ENCODE measurements at places on chromosomes 16 and 17.
A peak's percentile ranks its signal among the peaks of the same experiment; 100 is the strongest.

DNA sequence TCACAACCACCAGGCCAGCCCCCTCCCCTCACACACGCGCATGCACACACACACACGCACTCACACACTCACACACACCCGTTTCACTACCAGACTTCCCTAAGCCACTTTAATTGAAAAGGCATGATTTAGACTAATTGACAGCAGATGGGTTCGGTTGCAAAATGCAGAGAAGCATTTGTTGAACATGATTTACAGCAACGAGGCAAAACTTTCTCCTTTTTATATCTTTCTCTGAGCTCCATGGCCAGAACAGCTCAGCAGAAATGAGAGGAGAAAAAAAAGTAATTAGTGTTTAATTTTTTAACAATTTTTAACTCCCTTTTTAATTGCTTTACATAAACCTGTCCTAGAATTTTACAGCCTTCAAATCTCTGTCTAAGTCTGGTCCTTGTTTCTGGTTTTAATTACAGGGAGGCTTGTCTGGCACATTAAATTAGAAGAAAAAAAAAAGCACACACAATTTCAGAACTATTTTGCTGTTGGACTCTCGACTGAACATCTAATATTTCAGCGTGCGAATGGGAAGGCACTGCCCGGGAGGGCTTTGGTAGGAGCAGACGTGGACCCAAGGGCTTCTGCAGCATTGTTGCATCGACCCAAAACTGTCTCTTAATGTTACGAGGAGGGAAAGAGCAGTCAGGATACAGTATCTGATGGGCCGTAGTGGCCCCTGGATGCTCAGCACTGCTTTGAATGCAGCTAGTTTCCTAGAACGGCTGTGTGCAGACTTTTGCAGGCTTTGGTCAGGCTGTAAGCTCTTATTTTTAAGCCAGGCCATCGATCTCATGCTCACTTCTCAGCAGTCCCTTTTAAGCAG is 255.9 kb downstream of the SOX9 start:
- no peak for DNase-seq

GRCh38 chr17:29434550-29434949 is 44.4 kb downstream of the TAOK1 start:
- DNase-seq: no peak

DNA sequence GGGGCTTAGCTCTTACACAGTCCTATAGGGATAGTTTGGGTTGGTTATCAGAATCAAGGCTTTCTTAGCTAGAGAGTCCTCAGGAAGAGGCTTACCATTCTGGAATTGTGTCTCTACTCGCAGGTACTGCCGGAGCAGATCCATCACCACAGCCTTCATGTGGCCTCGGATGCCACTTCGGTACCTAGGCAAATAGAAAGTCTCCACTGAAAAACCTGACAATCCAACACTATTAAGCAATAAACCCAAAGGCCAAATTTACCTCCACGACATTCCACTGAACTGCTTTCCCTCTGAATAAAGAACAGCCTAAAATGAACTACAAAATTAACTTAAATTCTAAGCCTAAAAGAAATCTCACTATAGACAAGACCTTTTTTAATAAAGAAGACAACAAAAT is 135.4 kb upstream of the C17orf78 start:
- no peak for DNase-seq

DNA sequence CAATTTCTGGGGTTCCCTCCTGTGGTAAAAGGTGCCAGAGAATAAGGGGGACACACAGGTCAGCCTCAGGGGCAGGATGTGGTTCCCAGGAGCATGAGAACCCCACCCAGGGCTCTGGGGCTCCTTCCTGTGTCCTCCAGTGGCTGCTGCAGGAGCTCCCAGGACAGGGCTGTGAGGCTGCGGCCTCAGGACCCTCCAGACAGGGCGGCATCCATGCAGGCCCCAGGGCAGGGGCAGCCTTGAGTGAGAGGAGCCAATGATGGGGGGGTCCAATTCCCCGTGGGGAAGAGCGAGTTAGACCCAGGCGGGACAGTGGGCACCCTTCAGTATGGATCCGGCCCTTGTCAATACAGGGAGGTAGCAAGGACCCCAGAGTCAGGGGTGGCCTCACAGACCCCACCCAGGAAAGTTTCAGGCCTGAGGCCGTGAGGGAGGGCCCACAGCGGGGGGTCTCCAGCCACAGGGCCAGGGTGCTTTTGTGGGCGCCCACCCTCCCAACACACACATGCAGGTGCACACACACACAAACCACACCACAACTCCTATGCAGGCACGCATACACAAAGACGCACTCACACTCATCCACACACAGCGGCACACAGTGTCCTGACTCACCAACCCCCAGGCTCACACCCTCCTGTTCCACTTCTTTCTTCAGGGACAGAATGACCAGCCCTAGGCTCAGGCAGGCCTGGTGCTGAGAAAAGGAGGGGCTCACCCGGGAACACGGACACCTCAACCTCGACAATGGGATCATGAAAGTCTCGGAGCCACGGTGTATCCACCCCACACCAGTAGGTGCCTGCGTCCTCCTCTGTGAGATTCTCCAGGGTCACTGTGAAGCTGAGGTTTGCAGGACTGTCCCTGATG is 1.8 kb downstream of the CD300C start:
- DNase-seq: no peak

DNA sequence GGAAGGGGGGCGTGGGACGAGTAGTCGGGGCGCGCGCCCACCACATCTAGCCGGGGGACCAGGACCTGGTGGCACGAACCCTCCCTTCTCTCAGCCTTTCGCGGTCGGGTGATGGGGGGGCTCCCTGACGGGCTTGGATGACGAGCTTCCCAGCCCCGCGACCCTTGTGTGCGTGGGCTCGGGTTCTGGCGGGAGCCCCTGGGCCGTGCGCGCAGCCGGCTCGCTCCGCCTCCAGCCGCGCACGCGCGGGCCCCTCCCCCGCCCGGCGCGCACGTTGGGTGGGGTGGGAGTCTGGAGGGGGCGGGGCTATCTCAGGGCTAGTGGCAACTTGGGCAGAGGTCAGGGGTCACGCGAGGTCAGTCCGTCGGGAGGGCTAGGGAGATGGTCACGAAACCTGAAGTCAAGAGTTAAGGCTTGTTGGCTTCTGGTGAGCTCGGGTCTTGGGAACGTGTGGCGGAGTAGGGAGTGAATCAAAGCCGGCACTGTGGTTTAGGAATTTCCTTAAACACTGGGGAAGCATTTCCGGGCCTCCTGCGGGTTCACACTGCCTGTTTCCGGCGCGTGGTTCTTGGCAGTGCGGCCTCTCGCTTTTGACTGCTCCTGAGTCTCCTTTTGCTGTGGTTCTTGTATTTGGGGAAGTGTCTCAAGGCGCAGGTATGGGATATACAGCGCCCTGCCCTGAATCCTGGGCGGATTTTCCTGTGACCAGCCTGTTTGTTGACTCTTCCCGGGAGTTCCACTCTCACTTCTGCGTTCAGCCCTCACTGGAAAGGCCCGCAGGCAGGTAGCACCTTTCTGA is at the start of gene SRCAP:
Gene SRCAP, plus strand, starts transcription at position 356 of the 799 bp plus-strand sequence. CDS start 1,654 bp downstream, outside the sequence.
- peak; percentile 96 for DNase-seq

DNA sequence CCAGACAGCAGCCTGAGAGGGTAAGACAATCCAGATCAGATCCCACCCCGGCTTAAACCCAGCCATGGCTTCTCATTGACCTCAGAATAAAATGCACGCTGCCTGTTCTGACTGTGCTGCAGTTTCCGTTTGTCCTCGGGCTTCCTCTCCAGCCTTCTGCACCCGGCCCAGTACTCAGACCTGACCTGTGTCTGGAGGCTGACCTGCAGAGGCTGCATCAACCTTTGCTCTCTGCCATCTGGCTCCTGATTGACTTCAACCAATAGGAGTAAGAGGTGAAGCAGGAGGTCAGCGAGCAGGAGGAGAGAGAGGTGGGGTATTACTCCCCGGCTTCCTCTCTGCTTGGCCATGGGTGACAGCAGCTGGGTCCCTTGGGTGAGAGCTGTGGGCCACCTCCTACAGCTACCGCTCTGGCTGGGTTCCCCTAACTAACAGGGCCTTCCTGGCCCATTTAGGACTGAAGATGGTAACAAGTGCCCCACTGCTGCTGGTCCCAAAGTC is 46.7 kb downstream of the C16orf82 start:
- peak; percentile 60 for DNase-seq

DNA sequence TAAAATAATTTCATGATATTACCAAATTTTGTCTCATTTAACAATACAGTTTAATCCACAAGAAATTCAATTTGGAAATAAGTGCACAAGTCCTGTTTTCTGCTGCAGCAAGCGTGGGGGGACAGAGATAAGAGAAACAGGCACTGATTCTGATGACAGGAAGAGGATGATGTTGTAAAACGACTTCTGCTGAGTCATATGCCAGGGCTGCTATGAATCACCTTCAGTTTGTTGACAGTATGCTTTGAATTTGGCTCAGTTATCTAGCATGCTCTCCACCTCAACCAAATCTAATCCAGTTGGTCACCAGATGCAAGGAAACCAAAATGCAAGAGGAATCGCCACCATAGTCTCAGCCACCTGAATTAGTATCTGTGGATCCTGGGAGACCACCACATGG is 244.1 kb upstream of the MON1B start:
- DNase-seq: no peak

- no peak for DNase-seq
Observed at GRCh38 chr16:66228792-66229191, 137.7 kb upstream of the CDH5 start.

GRCh38 chr17:27888067-27888466 is 5.1 kb downstream of the LYRM9 start:
- DNase-seq: no peak

GRCh38 chr16:51161440-51162195 is 10.5 kb upstream of the SALL1 start:
- no peak for DNase-seq

GRCh38 chr17:3222505-3222904 is 15.0 kb downstream of the OR1A1 start:
- DNase-seq: no peak

- no peak for DNase-seq
Observed at GRCh38 chr16:70529051-70529777, 5.6 kb downstream of the SF3B3 start.

GRCh38 chr17:43864161-43864984 is 17.4 kb downstream of the CD300LG start:
- DNase-seq: peak; percentile 94

- DNase-seq: no peak
Observed at GRCh38 chr17:693791-694638, 20.6 kb downstream of the VPS53 start.

GRCh38 chr17:34638526-34639260 is 59.3 kb downstream of the TMEM132E start:
- no peak for DNase-seq

DNA sequence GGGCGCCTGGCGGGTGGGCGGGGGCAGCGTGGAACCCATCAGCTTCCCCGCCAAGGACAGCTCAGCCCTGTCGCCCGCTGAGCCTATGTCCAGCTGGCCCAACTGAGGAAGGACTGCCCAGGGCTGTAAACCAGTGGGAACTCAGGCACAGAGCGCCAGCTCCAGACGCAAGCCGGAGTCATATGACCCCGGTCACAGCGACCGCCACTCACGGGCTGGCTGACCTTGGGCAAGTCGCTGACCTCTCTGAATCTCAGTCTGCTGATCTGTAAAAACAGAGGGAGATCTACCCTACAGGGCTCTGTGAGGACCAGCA is 170.0 kb downstream of the C16orf78 start:
- no peak for DNase-seq

DNA sequence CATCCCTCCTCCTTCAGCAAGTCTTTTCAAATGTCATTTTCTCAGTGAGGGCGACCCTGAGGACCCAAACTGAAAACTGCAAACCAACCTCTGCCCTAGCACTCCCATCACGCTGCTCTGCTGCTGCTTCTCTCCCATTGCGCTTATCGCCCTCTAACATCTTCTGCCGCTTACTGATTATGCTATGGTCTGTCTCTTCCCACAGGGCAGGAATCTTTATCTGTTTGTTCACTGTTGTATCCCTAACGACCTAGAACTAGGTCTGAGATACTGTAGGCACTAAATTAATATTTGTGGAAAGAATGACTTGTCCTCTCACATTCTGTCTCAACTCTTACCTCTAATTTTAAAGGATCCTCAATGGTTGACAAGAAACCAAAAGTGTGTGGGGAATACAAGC is 12.5 kb downstream of the ZSCAN32 start:
- DNase-seq: no peak

- DNase-seq: no peak
Observed at GRCh38 chr16:89119661-89120141, 26.0 kb downstream of the ACSF3 start.

DNA sequence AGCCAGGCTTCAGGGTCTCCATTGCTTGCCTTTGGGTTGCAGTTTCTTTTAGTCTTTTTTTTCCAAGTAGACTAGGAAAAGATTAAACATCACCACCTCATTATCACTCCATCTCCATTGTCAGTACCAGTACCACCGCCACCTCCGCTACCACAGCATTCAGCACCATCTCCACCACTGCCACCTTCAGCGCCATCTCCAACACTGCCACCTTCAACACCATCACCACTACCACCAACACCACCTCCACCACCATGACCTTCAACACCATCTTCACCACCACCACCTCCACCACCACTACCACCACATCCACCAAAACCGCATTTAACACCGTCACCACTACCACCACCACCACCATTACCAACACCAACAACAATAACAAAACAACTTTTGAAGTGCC is 141.5 kb upstream of the MPHOSPH6 start:
- no peak for DNase-seq

GRCh38 chr16:86343796-86344585 is 166.3 kb upstream of the FOXF1 start:
- no peak for DNase-seq

DNA sequence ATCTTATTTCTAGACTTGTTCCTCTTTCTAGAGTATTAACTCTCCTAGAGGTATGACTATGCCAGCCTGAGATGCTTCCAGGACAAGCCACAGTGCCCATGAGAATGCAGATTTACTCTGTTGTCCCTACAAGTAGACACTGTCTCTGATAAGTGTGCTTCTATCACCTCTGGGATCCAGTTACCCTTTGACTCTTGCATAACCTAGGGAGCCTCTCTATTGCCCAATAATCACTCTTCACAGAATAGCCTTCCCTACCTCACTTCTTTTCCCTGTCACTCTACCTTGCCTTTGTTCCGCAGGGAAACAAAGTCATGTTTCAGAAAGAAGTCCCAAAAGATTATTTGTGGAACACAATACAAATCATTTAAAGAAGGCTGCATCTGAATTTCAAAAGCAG is 1.6 kb upstream of the KRT34 start:
- DNase-seq: no peak

GRCh38 chr16:869823-870641 is 69.5 kb upstream of the GNG13 start:
- DNase-seq: no peak

GRCh38 chr17:69947027-69947759 is 127.8 kb upstream of the KCNJ16 start:
- DNase-seq: no peak

All from vagina (tissue), 2 donors.